Endodermal cell (in vitro differentiated cells): ENCODE measurements at places on chromosomes 3 and 15. TPM values are rescaled to one million over a fixed set of nuclear protein-coding genes. Genes with fewer than 3 reads are reported as not detected.

DNA sequence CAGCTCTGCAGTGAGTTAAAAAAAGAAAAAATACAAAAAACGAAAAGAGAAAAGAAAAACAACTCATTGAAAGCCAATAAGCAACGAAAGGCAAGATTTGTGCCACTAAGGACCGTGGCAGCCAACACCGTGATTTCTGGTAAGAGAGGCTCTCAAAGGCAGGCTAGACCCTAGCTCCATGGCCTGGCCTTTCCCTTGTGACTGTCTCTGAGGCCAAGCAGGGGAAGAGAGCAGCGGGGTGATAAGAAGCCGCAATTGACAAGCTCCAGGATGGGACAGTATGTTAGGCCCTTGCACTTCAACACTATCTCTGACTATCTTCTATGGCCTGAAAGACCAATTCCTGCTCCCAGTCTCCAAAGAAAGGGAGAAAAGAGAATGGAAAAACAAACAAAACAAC, 12.4 kb downstream of the APOD start:
- H3K27me3 ChIP-seq = no peaks in the 10 kb centered on the region
- no peak for DNase-seq
- no peaks in the 10 kb centered on the region for H3K4me1 ChIP-seq
- no peak overlapping the region for H3K4me3 ChIP-seq
- no peaks in the 10 kb centered on the region for H3K36me3 ChIP-seq

Gene GABRA5
- total RNA-seq = 3.8 to 5.7 TPM (median 4.4 TPM) in 3 replicates

DNA sequence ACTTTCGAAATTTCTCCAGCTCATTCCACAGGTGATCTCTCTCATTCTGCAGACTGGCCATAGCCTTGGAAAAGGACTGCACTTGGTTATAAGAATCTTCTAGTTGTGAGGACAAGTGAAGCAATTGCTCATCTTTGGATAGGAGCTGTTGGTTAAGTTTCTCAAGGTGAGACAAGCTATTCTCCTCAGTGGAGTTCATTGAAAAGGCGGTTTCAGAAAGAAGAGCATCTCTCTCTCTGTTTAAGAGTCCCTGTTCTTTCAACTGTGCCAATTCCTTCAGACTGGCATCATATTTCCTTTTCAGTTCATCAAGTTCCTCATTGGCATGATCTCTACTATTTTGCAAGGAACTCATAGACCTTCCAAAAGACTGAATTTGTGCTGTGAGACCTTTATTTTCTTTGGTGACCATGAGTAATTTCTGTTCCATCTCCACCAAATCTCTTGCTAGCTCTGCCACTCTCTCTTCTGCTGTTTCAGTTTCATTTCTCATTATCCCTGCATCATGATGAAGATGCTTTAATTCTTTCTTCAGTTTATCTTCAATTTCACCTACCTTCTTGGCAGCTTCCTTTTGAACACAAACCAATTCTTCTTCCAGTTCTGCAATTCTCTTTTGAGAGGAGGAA, 30.2 kb upstream of the HCLS1 start:
- DNase-seq = no peak
- peaks cover 78% of the 10 kb centered on the region for H3K36me3 ChIP-seq
- no peak overlapping the region for H3K27ac ChIP-seq
- H3K4me1 ChIP-seq = no peaks in the 10 kb centered on the region
- no peaks in the 10 kb centered on the region for H3K27me3 ChIP-seq

Gene C2CD4A
- not detected in 3 replicates for total RNA-seq

- H3K36me3 ChIP-seq = no peaks in the 10 kb centered on the region
- no peaks in the 10 kb centered on the region for H3K4me1 ChIP-seq
- H3K4me3 ChIP-seq = no peak overlapping the region
These were observed 73.7 kb downstream of the TM2D3 start for GRCh38 chr15:101578443-101578894.

DNA sequence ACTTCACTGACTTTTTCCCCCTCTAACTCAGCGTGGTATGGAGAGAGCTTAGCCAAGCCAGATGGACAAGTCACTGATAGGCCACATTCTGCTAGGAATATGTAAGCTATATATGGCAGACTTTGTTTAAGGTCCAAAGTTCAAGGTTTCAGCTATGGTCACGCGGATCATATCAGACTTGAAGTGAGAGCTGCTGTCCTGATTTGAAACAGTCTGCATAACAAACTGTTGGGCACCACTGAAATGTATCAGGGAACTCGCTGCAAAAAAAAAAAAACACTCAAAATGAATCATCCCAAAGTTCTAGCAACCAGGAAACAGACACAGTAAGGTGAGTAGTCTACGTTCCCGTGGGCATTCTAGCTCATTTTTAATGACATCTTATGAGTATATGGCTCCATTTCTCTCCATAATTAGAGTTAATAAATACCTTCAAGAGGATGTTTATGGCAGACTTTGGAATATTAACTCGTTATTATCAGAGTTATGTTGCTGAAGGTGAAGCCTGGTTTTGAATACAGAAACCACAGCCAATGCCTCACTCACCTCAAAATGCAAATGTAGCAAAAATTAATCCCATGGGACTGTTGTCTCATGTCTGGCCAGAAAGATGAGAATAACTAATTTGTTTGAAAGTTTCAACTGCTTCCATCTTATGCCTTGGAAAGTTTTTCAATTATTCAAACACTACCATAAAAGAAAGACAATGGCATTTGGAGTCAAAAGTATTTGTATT, 12.3 kb downstream of the DPH3 start:
- H3K4me1 ChIP-seq = no peaks in the 10 kb centered on the region
- H3K4me3 ChIP-seq = no peak overlapping the region
- no peak overlapping the region for H3K27ac ChIP-seq
- H3K36me3 ChIP-seq = no peaks in the 10 kb centered on the region
- no peaks in the 10 kb centered on the region for H3K27me3 ChIP-seq

Gene ECE2
- total RNA-seq = 0.11 TPM in 1 of 2 replicates, not detected in the other

- no peaks in the 10 kb centered on the region for H3K36me3 ChIP-seq
- peaks cover 33% of the 10 kb centered on the region for H3K27me3 ChIP-seq
- H3K27ac ChIP-seq = peak overlapping the region; percentile 71
- H3K4me1 ChIP-seq = no peaks in the 10 kb centered on the region
- H3K4me3 ChIP-seq = peak overlapping the region; percentile 75
These were observed 775 bp downstream of the ARNT2 start for GRCh38 chr15:80404761-80405553.

GRCh38 chr15:88918738-88919137, 5.6 kb upstream of the MFGE8 start:
- H3K4me3 ChIP-seq = no peak overlapping the region
- no peaks in the 10 kb centered on the region for H3K36me3 ChIP-seq
- H3K27ac ChIP-seq = no peak overlapping the region
- no peaks in the 10 kb centered on the region for H3K4me1 ChIP-seq
- no peaks in the 10 kb centered on the region for H3K27me3 ChIP-seq

DNA sequence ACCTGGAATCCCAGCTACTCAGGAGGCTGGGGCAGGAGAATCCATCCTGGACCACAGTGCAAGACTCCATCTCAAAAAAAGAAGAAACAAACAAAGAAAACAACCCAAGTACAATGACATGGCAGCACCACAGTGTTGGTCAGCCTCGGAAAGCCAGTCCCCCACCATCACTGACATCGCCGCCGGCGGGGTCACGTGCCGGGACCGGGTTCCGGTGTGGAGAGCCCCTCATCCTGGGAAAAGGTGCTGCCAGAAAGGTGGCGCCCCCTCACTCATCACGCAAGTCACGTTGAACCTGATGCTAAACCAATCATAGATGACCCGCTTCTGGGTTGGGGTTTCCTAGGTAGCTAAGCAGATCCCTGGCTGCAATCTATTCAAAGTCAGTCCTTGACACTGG, 17.8 kb downstream of the QRICH1 start:
- H3K27me3 ChIP-seq = no peaks in the 10 kb centered on the region
- H3K36me3 ChIP-seq = peaks cover 81% of the 10 kb centered on the region
- no peak overlapping the region for H3K27ac ChIP-seq
- no peak overlapping the region for H3K4me3 ChIP-seq
- no peak for DNase-seq
- H3K4me1 ChIP-seq = no peaks in the 10 kb centered on the region

GRCh38 chr3:170767576-170767941, 102.4 kb downstream of the RPL22L1 start:
- DNase-seq = no peak
- H3K4me3 ChIP-seq = no peak overlapping the region
- peaks cover 39% of the 10 kb centered on the region for H3K4me1 ChIP-seq

GRCh38 chr15:75109736-75110130, 86.3 kb downstream of the PPCDC start:
- DNase-seq = no peak
- H3K27ac ChIP-seq = no peak overlapping the region
- H3K4me1 ChIP-seq = peaks cover 2% of the 10 kb centered on the region
- no peaks in the 10 kb centered on the region for H3K36me3 ChIP-seq
- no peak overlapping the region for H3K4me3 ChIP-seq

Gene ANKRD34C
- not detected in 2 replicates for total RNA-seq

DNA sequence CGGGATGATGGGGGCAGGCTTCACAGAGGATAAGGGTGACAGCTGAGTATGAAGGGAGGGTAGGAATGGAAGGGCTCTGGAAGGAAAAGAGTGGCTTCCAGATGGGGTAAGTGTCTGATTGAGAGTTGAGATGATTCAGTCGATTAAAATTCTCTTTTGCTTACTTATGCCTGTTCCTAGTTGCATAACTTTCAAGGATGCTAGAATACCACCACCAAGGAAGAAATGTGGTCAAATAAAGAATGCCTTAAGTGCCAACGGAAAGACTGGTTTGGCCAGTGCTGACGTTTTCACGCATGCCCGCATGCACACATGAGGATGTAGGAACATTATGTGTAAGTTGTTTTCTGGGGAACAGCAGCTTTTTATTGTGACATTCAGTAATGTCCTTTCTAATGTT, 263.4 kb upstream of the WNT5A start:
- DNase-seq = no peak
- H3K27ac ChIP-seq = no peak overlapping the region
- no peaks in the 10 kb centered on the region for H3K36me3 ChIP-seq
- no peak overlapping the region for H3K4me3 ChIP-seq

Gene SCAP
- 102 to 105 TPM (median 104 TPM) in 3 replicates for total RNA-seq

GRCh38 chr15:42608752-42609488, 33.5 kb downstream of the STARD9 start:
- DNase-seq = no peak
- peaks cover 29% of the 10 kb centered on the region for H3K27me3 ChIP-seq
- H3K4me3 ChIP-seq = no peak overlapping the region
- H3K36me3 ChIP-seq = no peaks in the 10 kb centered on the region
- no peak overlapping the region for H3K27ac ChIP-seq
- H3K4me1 ChIP-seq = peaks cover 2% of the 10 kb centered on the region

GRCh38 chr3:169591983-169592644, 71.4 kb downstream of the MECOM start:
- H3K36me3 ChIP-seq = no peaks in the 10 kb centered on the region
- no peak overlapping the region for H3K4me3 ChIP-seq
- peak overlapping the region; percentile 60 for H3K27ac ChIP-seq
- H3K4me1 ChIP-seq = no peaks in the 10 kb centered on the region

- no peak overlapping the region for H3K4me3 ChIP-seq
- H3K36me3 ChIP-seq = peaks cover 20% of the 10 kb centered on the region
- no peak overlapping the region for H3K27ac ChIP-seq
- peaks cover 22% of the 10 kb centered on the region for H3K27me3 ChIP-seq
These were observed 46.8 kb upstream of the GATM start for GRCh38 chr15:45425135-45425534.

DNA sequence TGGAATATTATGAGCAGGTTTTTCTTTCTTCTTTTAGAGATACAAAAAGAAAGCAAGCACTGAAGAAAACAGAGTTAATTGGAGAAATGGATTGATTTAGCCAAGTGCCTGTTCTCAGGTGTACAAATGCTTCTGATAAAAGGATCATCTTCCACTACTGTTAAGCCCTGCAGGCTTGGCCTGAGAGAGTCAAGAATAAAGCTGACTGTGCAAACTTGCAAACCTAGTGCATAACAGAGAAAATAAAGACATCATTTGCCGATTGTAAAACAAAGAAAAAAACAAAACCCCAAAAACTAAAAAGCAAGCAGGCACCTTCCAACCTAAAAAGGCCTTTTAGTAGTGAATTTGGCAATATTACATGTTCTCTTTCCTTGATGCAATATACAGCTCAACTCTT, 78.0 kb upstream of the CCDC80 start:
- no peaks in the 10 kb centered on the region for H3K27me3 ChIP-seq
- no peak overlapping the region for H3K27ac ChIP-seq
- DNase-seq = no peak
- no peaks in the 10 kb centered on the region for H3K4me1 ChIP-seq

DNA sequence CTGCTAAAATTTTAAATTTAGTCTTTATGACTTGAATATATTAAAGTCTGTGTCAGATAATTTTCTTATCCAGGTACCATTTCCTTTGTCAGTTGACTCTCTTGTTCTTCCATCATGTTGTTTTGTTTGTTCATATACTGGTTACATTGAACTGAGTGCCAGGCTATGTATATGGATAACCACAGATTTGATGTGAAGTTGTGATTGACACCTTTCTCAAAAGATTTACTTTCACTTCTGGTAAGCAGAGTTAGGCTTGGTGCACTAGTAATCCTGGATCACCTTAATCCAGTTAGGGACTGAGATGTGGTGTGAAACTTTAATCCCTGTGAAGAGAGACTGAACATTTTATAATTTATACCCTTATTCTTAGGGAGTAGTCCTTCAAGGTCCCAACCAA, 99.4 kb downstream of the ADAM10 start:
- H3K4me3 ChIP-seq = no peak overlapping the region
- H3K36me3 ChIP-seq = peaks cover 54% of the 10 kb centered on the region
- H3K27me3 ChIP-seq = no peaks in the 10 kb centered on the region

- no peaks in the 10 kb centered on the region for H3K27me3 ChIP-seq
- H3K36me3 ChIP-seq = peaks cover 52% of the 10 kb centered on the region
- H3K4me3 ChIP-seq = no peak overlapping the region
- DNase-seq = no peak
These were observed 10.9 kb downstream of the RMDN3 start for GRCh38 chr15:40743921-40744814.

Gene CLDN16
- 0.38 and 0.40 TPM in 2 replicates for total RNA-seq

DNA sequence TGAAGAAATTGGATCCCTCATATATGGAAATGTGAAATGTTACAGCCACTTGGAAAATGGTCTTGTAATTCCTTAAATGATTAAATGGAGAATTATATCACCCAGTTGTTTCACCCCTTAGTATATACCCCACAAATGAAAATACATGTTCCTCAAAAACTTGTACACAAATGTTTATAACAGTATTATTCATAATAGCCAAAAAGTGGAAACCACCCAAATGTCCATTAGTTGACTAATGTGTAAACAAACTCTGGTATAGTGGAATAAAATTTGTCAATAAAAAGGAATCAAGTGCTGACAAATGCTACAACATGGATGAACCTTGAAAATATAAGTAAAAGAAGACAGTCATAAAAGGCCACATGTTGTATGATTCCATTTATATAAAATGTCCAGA, 12.5 kb downstream of the FAM162A start:
- H3K27ac ChIP-seq = no peak overlapping the region
- no peaks in the 10 kb centered on the region for H3K36me3 ChIP-seq
- no peak overlapping the region for H3K4me3 ChIP-seq

DNA sequence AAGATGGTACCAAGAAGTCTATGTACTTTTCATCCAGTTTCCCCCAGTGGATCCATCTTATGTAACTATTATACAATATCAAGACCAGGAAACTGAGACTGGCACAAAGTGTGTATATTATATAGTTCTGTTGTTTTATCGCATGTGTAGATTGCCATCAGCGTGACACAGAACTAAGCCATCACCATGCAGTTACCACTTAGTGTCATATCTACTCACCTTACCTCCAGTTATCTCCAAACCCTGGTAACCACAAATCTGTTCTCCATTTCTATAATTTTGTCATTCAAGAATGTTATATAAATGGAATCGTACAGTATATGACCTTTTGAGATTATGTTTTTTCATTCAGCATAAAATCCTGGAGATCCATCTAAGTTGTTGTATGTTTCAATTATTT, 23.1 kb downstream of the IFT122 start:
- peaks cover 5% of the 10 kb centered on the region for H3K4me1 ChIP-seq
- H3K36me3 ChIP-seq = peaks cover 15% of the 10 kb centered on the region
- no peak overlapping the region for H3K27ac ChIP-seq

GRCh38 chr3:21879184-21879886, 128.3 kb upstream of the ZNF385D start:
- H3K4me3 ChIP-seq = no peak overlapping the region
- H3K4me1 ChIP-seq = no peaks in the 10 kb centered on the region
- H3K36me3 ChIP-seq = no peaks in the 10 kb centered on the region
- no peaks in the 10 kb centered on the region for H3K27me3 ChIP-seq
- no peak overlapping the region for H3K27ac ChIP-seq
- no peak for DNase-seq
